ENCODE measurements at places on chromosomes 12 and 14. TPM values are rescaled to one million over a fixed set of nuclear protein-coding genes. Genes with fewer than 3 reads are reported as not detected.

- peak overlapping the region; percentile 21 for H3K27ac ChIP-seq
- H3K4me3 ChIP-seq = no peak overlapping the region
- no peak for DNase-seq
- no peaks in the 10 kb centered on the region for H3K27me3 ChIP-seq
- peaks cover 81% of the 10 kb centered on the region for H3K4me1 ChIP-seq
- peaks cover 21% of the 10 kb centered on the region for H3K36me3 ChIP-seq
Observed at GRCh38 chr12:108641446-108642268, 8.0 kb upstream of the SELPLG start.

GRCh38 chr12:123164710-123165261, 13.9 kb upstream of the PITPNM2 start:
- no peaks in the 10 kb centered on the region for H3K27me3 ChIP-seq
- peaks cover 37% of the 10 kb centered on the region for H3K36me3 ChIP-seq
- no peak overlapping the region for H3K27ac ChIP-seq

DNA sequence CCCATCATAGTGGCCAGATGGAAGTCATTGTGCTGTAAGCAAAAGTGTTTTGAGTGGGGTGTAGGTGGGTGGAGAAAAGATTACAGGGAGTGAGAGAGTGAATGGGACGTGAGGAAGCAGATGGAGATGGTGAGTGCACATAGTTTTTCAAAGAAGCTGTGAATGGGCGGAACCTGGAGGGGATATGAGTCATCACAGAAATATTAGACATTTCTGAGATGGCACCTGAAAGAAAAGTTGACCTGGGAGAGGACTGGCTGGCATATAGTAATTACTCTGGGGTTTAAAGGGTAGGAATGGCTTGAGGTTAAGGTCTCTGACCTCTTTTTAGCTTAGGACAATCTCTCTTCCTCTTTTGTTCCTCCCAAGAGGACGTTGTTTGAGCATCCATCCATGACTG, 50.5 kb downstream of the ANO4 start:
- no peaks in the 10 kb centered on the region for H3K4me1 ChIP-seq
- no peak for DNase-seq
- H3K36me3 ChIP-seq = no peaks in the 10 kb centered on the region
- no peak overlapping the region for H3K4me3 ChIP-seq
- H3K27ac ChIP-seq = no peak overlapping the region

Gene TAS2R19
- 1.8 TPM for total RNA-seq

DNA sequence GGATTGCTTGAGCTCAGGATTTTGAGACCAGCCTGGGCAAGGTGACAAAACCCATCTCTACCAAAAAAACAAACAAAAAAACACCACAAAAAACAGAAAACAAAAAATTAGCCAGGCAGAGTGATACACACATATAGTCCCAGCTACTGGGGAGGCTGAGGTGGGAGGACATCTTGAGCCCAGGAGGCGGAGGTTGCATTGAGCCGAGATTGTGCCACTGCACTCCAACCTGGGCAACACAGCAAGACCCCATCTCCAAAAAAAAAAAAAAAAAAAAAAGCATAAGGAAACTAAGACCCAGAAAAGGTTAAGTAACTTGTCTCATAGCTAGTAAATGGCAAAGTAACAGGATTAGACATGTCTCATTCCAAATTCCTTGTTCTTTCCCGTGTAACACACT, 56.3 kb upstream of the PSMA6 start:
- no peaks in the 10 kb centered on the region for H3K4me1 ChIP-seq
- no peaks in the 10 kb centered on the region for H3K27me3 ChIP-seq
- DNase-seq = no peak
- no peak overlapping the region for H3K27ac ChIP-seq
- no peak overlapping the region for H3K4me3 ChIP-seq
- H3K36me3 ChIP-seq = no peaks in the 10 kb centered on the region

GRCh38 chr12:132327336-132328171, 1.8 kb downstream of the GALNT9 start:
- no peaks in the 10 kb centered on the region for H3K36me3 ChIP-seq
- H3K4me1 ChIP-seq = peaks cover 52% of the 10 kb centered on the region
- H3K27ac ChIP-seq = peak overlapping the region; percentile 63
- DNase-seq = no peak
- peak overlapping the region; percentile 35 for H3K4me3 ChIP-seq

DNA sequence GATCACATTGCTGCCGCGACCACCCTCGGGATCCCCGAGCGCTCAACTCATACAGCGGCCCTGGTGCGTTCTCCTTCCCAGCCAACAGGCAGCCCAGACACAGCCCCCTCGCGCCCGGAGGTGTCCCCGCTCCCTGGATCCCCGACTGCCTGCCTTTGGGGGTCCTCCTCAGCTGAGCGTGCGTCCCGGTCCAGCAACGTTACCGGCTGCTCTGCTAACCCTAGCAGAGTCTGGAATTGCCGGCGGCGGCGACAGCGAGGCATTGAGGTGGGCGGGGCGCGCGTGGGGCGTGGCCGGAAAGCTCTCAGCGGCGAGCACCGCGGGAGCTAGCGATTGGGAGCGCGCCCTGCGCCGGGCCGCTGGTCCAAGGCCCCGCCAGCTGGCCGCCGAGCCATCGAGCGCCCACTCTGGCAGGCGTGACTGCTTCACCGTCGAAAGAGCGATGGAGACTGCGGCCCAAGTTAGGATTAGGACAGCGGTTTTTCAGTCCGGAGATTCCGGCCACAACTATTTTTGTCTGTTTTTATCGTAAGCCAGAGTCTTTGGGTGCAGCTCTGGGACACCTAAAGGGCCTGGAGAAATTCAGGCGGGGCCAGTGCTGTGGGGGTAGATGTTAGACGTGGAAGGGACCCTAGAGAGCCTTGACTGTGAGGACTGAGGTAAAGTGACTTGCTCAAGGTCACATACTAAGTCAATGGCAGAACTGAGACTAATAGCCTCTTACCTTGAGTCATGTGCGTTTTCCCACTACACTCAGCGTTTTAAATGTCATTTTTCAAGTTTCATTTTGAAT, at the start of gene HEATR5A:
Gene HEATR5A (minus strand): TSS at position 232 of the 793 bp plus-strand sequence. CDS start 17,575 bp downstream, outside the sequence.
- no peaks in the 10 kb centered on the region for H3K36me3 ChIP-seq
- DNase-seq = peak; percentile 96
- H3K4me3 ChIP-seq = peak within 1 kb of the TSS; percentile 86
- no peaks in the 10 kb centered on the region for H3K27me3 ChIP-seq

Gene ST8SIA1
- 13.6 TPM for total RNA-seq

Gene RASSF8
- total RNA-seq = 56.8 TPM

- no peaks in the 10 kb centered on the region for H3K36me3 ChIP-seq
- DNase-seq = no peak
- no peak overlapping the region for H3K27ac ChIP-seq
Observed at GRCh38 chr14:69519204-69520100, 34.9 kb downstream of the PLEKHD1 start.

Gene KRT77
- not detected for total RNA-seq

Gene B4GALNT3
- under 0.01 TPM for total RNA-seq

Gene BRI3BP
- 3.3 TPM for total RNA-seq

DNA sequence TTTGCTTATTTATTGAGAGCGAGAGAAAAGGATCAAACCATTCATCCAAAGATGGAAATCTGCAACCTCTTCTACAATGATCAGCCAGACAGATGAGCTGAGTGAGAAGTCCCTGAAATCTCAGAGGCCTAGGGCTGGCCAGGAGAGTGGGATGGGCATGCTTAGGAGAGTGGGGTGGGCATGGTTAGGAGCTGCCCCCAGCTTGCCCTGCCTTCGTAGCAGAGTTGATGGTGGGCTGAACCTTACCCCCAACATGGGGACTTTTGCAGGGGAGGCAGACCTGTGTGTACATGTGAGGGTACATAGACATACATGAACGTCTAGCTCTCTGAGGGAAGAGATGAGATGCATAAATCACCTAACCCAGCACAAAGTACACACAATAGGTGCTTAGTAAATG, 95.7 kb upstream of the ESRRB start:
- no peaks in the 10 kb centered on the region for H3K4me1 ChIP-seq
- no peaks in the 10 kb centered on the region for H3K36me3 ChIP-seq
- H3K27ac ChIP-seq = no peak overlapping the region
- H3K27me3 ChIP-seq = no peaks in the 10 kb centered on the region

DNA sequence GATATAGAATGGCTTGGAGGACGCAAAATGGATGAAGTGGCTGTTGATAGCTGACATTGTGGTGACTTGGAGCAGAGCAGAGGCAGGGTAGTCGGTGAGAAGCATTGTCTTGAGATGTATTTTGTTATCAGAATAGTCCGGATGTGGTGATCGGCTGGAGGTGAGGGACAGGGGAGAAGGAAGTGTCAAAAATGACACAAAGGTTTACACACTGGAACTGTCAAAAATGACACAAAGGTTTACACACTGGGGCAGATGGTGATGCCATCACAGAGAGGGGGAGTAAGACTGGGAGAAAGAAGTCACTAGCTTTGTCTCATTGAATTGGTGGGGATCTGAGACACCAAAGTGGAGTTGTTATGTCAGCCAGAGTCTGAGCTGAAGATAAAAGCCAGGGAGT, 30.1 kb downstream of the CDKL1 start:
- no peaks in the 10 kb centered on the region for H3K36me3 ChIP-seq
- DNase-seq = no peak
- no peaks in the 10 kb centered on the region for H3K27me3 ChIP-seq
- H3K4me3 ChIP-seq = no peak overlapping the region
- H3K4me1 ChIP-seq = peaks cover 9% of the 10 kb centered on the region

DNA sequence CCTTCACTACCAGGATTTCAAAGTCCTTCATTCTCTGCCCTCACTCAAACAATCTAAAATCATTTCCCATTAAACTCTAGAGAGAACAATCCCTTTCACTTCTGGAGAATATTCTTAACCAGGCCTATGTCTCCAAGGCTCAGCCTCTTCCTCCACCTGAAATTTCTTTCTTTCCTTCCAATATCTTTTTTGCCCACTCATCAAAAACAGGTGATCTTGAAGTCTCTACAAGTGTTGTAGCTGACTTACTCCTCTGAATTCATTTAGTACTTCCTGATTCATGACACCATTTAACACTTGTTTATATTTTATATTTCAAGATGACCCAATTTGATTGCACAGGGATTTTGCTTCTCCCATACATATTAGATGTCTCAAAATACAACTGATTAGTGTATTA, 66.7 kb upstream of the PDZRN4 start:
- no peak overlapping the region for H3K4me3 ChIP-seq
- no peak overlapping the region for H3K27ac ChIP-seq
- H3K4me1 ChIP-seq = peaks cover 13% of the 10 kb centered on the region
- H3K36me3 ChIP-seq = no peaks in the 10 kb centered on the region
- no peak for DNase-seq
- H3K27me3 ChIP-seq = no peaks in the 10 kb centered on the region

All from esophagus muscularis mucosa (tissue), 4 donors.